A673 (cell line): ENCODE measurements at places on chromosomes 13 and 19.

- DNase-seq: no peak
Observed at GRCh38 chr13:109812382-109812781, 26.0 kb upstream of the IRS2 start.

DNA sequence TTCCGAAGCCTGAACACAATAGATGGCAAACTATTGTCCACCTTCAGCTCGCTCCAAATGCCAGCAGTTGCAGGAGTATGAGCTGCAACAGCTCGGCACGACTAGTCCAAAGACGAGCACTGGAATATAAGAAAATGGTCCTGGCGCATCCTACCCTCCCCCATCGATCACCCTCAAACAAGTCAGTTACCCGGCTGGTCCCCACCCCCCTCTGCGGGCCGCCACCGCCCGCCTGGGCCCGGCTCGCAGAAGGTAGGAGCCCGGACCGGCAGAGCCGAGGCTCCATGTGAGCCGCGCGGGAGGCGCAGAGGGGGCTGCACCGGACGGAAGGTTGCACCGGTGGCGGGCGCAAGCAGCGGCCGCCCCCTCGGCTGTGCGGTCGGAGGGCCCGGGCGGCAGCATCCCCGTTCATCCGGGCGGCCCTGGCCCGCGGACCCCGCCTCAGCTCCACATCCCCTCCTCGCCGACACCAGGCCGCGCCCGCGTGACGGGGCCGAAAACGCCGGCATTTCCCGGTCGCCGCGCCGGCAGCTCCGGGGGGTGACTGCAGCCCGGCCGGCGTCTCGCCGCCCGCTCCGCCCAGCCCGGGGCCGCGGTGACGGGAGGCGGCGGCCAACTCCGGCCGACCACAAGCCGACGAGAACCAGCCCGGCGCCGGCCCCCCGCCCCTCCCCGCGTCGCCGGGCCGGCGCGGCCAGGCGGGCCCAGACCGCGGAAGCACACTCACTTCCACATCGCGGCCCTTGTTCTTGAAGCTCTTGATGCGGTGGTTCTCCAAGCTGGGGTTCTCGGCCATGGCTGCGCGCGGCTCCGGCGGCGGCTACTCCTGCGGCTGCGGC lies 552 bp downstream of the KPNA3 start:
- DNase-seq: peak; percentile 62

DNA sequence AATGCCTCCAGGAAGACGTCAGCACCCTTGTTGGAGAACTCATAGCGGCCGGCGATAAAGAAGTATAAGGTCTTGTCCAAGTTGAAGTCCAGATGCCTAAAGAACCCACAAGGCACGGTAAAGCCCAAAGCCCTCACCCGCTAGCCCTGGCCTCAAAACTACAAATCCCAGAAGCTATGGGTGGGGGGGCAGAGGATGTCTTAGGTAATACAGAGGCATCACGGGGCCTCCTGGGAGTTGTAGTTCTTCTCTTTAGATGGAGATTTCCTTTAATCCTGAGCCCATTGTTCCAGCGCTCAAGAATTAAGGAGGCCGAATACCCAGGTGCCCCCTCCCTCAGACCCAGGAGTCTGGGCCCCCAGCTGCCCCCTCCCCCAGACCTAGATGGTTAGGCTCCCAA lies 10.8 kb downstream of the GYS1 start:
- no peak for DNase-seq

GRCh38 chr13:110699148-110700145 lies 6.5 kb downstream of the CARS2 start:
- no peak for DNase-seq

- no peak for DNase-seq
Observed at GRCh38 chr19:46551164-46551563, 50.0 kb upstream of the CALM3 start.

- DNase-seq: peak; percentile 75
Observed at GRCh38 chr19:1938071-1938470, 2.9 kb upstream of the CSNK1G2 start.

- no peak for DNase-seq
Observed at GRCh38 chr19:6465006-6465405, 935 bp downstream of the CRB3 start.

- DNase-seq: peak; percentile 71
Observed at GRCh38 chr19:56066152-56067023, 54.7 kb downstream of the ZNF787 start.

DNA sequence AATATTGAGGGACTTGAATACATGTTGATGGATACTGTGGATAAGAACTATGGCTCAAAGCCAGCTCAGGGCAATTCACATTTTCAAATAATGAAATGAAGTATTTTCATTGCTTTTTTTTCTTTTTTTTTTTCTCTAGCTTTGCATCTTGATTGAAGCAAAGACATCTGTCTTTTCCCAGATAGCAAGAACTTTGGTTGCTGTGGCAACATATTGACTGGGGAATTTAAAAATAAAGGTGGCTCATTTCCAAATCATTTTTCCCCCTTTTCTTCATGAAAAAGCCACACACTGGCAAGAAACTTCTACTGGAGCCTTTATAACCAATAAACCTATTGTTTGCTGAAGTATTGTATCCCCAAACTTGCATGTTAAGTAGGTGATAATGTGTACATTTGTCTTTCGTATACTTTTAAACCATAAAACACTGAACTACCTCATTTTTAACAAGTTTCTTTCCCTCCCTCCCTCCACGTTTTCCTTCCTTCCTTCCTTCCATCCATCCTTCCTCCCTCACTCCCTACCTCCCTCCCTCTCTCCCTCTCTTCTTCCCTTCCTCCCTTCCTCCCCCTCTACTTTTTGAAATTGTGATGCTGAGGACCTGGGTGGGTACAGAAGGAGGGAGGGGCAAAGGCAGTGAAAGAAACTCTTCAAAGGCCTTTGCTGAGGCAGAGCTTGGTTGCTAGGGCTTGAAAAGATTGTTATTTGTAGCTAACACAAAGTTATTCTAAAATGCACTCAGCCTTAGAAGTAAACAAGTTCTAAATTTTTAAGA lies 343.5 kb upstream of the SPRY2 start:
- no peak for DNase-seq

- DNase-seq: no peak
Observed at GRCh38 chr13:113078902-113079780, 26.4 kb upstream of the F7 start.

- DNase-seq: no peak
Observed at GRCh38 chr13:32126278-32126677, 94.7 kb downstream of the FRY start.

DNA sequence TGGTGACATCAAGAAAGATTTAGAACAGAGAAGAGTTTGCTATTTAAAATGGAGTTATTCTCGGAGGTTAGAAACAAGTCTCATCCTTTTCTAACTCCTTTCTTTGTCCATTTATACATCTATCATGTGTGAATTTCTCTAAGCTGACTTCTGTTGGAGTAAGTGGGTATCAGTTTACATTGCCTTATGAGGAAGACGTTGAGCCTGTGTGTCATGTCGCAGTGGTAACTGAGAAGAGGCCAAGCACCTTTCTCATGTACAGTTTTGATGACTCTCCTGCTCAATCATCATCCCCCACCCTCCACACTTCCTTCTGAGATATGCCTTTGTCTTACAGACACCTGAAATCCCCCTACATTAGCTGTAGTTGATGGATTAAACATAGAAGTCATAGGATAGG lies 624.8 kb downstream of the LIG4 start:
- DNase-seq: no peak

DNA sequence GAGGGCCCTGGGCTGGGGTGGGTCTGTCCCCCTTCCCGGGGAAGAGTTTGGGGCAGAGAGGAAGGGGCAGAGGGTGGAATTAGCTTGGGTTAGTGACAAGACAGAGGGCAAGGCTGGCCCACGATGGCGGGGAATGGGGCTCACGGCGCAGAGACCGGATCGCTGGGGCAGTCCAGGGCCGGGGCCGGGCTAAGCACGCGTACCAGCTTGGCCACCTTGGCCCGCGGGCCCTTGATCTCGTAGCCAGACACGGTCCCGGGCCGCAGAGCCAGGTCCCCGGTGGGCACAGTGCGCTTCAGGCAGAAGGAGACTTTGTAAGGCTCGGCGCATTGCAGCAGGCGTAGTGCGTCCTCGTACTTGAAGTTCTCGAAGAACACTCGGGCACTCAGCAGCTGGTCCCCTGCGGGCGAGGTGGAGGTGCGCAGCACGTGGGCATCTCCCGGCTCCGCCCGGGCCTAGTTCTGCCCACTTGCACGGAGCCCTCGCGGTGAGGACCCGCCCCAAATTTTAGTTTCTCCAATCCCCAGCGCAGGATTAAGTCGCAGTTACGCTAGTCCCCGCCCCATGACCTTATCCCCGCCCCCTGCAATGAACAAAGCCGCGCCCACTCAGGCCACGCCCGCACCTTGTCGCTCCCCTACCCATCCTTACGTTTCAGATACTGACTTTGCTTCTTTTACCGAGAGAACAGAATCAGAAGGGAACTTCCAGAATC lies 8.6 kb upstream of the HIPK4 start:
- no peak for DNase-seq

DNA sequence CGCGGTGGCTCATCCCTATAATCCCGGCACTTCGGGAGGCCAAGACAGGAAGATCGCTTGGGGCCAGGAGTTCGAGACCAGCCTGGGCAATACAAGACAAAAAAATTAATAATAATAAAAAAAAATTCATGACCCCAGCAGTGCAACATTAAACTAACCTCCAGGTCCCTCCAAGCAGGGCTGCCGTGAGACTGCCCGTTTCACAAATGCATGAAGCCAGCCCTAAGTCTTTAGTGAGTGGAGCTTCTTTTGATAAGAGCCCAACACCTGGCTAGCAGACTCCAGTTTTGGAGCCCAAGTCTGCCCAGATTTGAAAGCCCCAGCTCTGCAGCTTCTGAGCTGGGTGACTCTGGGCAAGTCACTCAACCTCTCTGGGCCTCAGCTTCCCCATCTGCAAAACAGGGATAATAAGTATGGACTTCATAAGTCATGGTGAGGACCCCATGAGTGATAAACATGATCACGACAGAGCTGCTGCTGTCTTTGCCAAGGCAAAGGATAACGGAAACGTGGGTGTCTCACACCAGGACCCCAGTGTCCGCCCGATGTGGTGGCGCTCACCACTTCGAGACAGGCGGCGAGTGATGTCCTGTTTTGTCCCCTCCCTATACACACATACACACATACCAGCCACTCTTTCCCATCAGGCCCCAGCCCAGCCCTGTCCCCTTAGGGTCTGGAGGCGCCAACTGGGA lies 38.4 kb upstream of the NANOS3 start:
- DNase-seq: no peak

- DNase-seq: no peak
Observed at GRCh38 chr13:99179460-99179859, 21.2 kb upstream of the UBAC2 start.

DNA sequence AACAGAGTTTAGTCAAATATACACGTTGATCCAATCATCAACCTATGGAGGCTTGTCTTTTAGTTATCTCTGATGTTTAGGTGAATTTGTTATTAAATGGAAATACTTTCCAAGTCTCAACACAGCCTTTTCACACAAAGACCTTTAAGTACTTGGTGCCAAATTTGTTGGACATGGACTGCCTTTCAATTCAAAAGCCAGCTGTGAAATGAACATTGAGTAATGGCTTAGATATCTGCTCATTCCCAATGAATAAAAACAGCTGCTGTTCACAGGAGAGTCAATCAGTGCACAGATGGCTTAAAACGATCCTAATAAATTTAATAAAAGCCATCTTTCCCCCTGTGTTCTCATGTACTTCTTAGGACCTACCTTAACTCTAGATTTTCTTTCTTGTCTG lies 19.9 kb upstream of the DHRS12 start:
- DNase-seq: no peak

GRCh38 chr19:48618278-48618915 lies 581 bp downstream of the RPL18 start:
- DNase-seq: no peak

DNA sequence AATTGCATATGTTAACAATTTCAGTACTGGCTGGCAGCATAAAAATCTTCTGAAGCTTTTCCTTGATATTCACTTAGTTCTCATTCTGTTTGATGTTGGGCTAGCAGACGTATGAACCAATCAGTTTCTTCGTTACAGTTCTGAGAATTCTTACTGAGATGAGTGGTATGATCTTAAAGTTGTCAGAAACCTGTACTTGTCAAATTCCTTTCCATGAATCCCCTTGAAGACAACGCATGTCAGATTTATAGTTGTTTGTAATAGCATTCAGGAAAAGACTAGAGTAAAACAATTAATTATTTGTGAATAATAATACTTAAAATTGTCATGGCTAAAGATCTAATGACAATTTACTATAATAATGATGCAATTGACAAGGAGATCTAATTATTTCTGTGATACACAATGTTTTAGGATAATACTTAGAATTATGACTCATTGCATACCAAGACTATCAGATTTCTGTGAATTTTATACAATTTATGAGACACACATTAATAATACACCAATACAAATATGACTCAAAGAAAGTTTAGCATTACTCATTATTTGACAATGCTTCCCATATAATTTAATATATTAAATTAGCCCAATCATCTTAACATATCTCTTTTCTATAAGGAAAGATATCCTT lies 447.2 kb downstream of the RFC3 start:
- no peak for DNase-seq

DNA sequence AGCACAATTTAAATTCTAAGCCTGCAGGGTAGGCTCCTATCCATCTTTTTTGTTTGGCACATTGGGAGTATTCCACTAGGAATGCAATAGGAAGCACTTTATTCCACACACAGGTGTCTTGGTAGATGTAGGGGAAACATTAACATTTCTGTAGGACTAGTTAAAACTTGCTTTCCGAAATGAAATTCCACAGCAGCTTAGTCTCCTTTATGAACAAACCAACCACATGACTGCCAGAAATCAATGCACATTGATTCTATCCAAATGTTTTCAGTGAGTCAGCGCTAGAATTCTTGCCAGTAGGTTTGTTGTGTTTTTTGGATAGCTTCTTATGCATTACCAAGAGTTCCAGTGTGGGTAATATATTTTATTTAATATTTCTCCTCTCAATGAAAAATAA lies 207.9 kb upstream of the CSNK1A1L start:
- DNase-seq: no peak

GRCh38 chr13:95231393-95231792 lies 69.9 kb downstream of the ABCC4 start:
- DNase-seq: no peak

DNA sequence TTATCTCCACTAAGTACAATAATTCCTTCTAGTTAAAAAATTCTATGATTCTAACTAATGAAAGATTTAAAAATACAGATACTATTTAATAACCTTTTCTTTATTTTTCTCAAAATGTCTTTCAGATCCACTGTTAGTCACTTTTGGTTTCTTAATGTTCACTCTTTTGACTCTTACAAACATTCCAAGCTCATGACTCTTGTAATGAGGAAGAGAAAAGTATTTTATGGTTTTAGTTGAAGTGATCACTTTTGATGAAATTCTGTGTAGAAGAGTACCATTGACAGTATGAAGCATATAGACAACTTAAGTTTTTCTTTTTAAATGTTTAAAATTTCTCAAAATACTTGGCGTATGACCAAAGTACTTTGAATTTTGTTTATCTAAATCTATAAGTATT lies 27.8 kb downstream of the COG3 start:
- no peak for DNase-seq

GRCh38 chr13:109899748-109900147 lies 113.4 kb upstream of the IRS2 start:
- no peak for DNase-seq

GRCh38 chr13:33316890-33317289 lies 31.3 kb upstream of the STARD13 start:
- DNase-seq: no peak

GRCh38 chr13:77697217-77698103 lies at the start of gene SLAIN1:
Gene SLAIN1, plus strand, starts transcription at chr13:77697687. Its CDS starts 227 bp downstream, at chr13:77697914.
- peak; percentile 95 for DNase-seq
